Tibial nerve (tissue), 4 donors: ENCODE measurements at places on chromosomes 7 and 10. TPM values are rescaled to one million over a fixed set of nuclear protein-coding genes. Genes with fewer than 3 reads are reported as not detected.

DNA sequence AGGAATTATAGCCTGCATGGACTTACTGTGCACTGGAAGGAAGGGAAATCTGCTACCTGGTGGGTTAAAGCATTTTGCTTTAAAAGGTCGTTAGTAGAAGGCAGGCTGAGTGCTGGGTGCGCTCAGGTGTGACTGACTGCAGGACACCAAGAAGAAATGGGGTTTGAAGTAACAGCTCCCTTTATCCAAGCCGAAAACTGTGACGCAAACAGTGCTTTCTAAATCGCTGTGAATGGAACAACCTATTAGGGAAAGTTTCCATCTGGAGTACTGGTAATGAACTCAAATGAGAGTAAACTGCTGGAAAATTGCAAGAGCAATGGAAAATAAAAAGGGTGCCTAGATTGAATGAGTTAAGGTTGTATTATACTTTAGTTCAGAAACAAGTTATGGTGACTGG is 95.3 kb downstream of the CNNM2 start:
- no peak for DNase-seq
- no peaks in the 10 kb centered on the region for H3K4me1 ChIP-seq
- no peak overlapping the region for H3K4me3 ChIP-seq
- no peaks in the 10 kb centered on the region for H3K27me3 ChIP-seq
- no peaks in the 10 kb centered on the region for H3K36me3 ChIP-seq
- no peak overlapping the region for H3K27ac ChIP-seq

DNA sequence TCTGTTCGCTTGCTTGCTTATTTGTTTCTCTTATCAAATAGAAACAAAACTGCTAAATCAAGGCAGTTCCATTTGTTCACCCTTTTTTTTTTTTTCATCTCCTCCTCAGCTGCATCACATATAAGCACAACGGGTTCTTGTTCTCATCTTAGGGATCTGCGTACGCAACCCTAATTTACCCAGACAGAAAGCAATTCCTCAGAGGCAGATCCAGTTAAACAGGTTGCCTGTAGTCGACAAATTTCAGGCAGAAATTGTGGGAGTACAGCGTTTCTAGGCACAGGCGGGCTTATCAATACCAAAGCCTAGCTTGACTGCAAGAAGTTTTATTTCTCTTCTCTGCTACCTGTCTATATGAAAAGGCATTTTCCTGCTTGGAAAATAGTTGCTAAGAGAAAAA is 565.4 kb downstream of the NXPH1 start:
- no peaks in the 10 kb centered on the region for H3K36me3 ChIP-seq
- H3K4me1 ChIP-seq, result no peaks in the 10 kb centered on the region
- no peak overlapping the region for H3K27ac ChIP-seq
- H3K4me3 ChIP-seq, result no peak overlapping the region

DNA sequence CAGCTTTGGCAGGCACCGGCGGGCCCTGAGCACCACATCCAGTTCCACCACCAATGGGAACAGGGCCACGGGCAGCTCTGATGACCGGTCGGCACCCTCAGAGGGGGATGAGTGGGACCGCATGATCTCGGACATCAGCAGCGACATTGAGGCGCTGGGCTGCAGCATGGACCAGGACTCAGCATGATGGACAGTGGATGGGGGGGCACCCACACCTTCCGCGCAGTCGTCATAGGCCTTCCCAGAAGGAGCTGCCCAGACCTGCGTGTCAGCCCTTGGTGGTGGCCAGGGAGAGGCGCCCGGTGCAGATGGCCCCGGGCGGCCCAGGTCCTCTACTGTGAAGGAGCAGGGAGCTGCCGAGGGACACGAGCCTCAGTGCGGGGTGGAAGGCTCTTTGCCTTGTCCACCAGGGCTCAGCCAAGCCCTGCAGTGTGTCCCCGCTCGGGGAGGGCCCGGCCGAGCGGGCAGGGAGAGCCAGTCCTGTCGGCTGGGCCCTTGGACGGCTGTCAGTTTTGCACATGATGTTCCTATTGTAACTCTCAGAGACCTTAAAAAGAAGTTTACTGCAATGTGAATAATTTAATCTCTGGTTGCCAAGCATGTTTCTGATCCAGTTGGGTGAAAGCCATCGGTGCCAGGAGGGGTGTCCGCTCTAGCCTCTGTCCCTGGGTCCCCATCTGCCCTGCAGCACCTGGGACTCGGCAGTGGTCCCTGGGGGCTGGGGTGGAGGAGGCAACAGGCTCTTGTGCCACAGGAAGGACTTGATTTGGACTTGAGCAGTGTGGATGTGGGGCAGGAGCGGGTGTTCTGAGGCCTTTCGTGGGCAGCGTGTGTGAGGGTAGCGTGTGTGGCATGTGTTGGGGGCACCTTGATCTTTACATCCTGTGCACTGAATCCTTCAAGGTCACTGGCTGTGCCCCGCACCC is 12.6 kb downstream of the NACAD start:
- H3K27me3 ChIP-seq, result no peaks in the 10 kb centered on the region
- H3K27ac ChIP-seq, result no peak overlapping the region
- no peak for DNase-seq
- H3K4me1 ChIP-seq, result no peaks in the 10 kb centered on the region
- no peak overlapping the region for H3K4me3 ChIP-seq

GRCh38 chr7:25658375-25658774 is 430.1 kb upstream of the NPVF start:
- no peaks in the 10 kb centered on the region for H3K36me3 ChIP-seq
- no peak for DNase-seq
- H3K27ac ChIP-seq, result no peak overlapping the region
- peaks cover 43% of the 10 kb centered on the region for H3K4me1 ChIP-seq
- no peak overlapping the region for H3K4me3 ChIP-seq

GRCh38 chr7:116045532-116045931 is 15.0 kb upstream of the TFEC start:
- no peak overlapping the region for H3K4me3 ChIP-seq
- H3K27me3 ChIP-seq, result no peaks in the 10 kb centered on the region
- H3K27ac ChIP-seq, result no peak overlapping the region
- no peaks in the 10 kb centered on the region for H3K4me1 ChIP-seq
- no peak for DNase-seq

- peaks cover 49% of the 10 kb centered on the region for H3K4me1 ChIP-seq
- peak within 1 kb of the TSS; percentile 51 for H3K27ac ChIP-seq
- H3K27me3 ChIP-seq, result no peaks in the 10 kb centered on the region
- no peaks in the 10 kb centered on the region for H3K36me3 ChIP-seq
- no peak for DNase-seq
- H3K4me3 ChIP-seq, result peak within 1 kb of the TSS; percentile 52
These were observed at the start of gene TTYH3 for GRCh38 chr7:2631946-2632732. Gene TTYH3 (plus strand): TSS chr7:2631986. CDS start chr7:2632156, 170 bp downstream.

- no peaks in the 10 kb centered on the region for H3K36me3 ChIP-seq
- no peak overlapping the region for H3K4me3 ChIP-seq
- no peak overlapping the region for H3K27ac ChIP-seq
- no peaks in the 10 kb centered on the region for H3K27me3 ChIP-seq
These were observed 335.3 kb downstream of the GFRA1 start for GRCh38 chr10:115937768-115938056.

DNA sequence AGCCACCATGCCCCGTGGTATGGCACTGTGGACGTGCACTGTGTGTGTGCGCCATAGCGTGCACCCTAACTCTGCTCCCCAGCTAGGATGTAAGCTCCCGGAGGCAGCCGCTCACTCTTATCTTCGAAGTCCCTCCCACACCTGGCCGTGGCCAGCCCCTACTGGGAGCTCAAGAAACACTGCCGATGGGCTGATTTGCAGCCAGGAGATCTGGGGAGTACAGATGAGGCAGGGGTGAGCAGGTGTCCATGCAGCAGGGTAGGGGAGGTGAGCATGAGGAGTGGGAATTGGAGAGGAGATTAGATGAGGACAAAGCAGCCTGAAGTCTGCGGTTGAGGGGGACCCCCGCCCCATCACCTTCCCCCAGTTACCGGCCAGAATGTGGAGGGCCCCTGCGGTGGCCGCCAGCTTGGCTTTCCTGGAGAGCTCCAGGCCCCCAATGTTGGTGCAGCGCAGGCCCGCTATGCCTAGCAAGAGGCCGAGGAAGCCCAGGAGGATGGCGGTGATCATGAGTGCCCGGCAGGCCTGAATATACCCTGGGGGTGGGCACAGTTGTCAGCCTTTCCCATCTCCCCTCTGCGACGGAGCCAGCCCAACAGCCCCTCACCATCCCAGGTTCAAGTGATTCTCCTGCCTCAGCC is 3.6 kb downstream of the CLDN15 start:
- H3K36me3 ChIP-seq, result peaks cover 73% of the 10 kb centered on the region
- H3K4me3 ChIP-seq, result no peak overlapping the region
- DNase-seq, result no peak
- H3K27ac ChIP-seq, result no peak overlapping the region

DNA sequence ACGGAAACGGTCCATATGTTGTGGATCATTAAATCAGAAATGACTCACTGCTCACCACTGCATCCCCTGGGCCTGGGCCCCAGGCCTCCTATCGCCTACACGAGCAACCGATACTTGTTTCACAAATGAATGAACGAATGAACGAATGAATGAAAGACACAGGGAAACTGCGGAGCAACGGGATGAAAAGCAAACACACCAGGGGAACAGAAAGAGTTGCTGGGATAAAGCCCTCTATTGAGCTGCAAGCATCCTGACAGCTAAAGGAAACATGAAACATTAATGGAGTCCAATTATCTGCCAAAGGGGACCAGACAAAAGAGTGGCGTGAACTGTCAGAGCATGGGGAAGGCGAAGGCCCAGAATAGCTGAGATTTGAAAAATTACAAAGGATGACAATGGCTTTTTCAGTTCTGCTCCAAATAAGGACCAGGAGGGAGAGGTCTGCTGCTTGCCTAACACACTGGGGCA is 92.1 kb downstream of the GRB10 start:
- no peak overlapping the region for H3K27ac ChIP-seq
- no peak for DNase-seq
- H3K27me3 ChIP-seq, result no peaks in the 10 kb centered on the region
- H3K36me3 ChIP-seq, result no peaks in the 10 kb centered on the region

DNA sequence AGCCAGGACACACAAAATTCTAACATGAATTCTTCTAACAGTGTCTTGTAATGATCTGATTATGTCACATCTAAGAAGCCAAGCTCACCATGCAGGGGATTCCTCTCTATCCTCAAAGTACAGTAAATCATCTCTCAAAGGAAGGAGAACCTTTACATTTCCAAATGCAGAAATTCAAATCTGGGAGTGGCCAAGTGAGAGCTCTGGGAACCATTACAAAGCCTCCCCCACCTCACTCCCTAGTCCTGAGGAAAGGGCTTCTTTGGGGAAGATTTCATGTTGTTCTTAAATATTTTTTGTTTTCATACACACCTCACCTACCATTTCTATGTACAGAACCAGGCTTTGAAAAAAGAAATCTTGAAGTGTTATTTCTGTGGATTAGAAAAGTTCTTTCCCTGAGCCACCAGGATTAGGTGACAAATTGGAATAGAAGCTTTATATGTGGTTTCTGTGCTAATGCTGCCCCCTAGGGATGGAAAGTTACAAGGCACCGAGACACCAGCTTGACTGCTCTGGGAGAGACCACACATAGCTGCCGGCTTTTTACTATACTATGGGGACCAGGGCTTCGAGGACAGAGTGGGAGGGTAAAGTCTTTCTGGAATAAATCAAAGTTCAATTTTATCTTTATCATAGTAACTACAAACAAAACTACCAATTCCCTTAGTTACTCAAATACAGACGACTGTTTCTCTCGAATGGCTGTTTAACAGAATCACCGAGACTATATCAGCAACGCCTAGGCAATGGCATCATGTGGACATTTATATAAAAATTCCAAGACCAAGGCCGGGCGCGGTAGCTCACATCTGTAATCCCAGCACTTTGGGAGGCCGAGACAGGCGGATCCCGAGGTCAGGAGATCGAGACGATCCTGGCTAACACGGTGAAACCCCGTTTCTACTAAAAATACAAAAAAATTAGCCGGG is 116.1 kb downstream of the RNF216 start:
- no peak overlapping the region for H3K4me3 ChIP-seq
- H3K36me3 ChIP-seq, result no peaks in the 10 kb centered on the region
- peak; percentile 76 for DNase-seq
- H3K27me3 ChIP-seq, result no peaks in the 10 kb centered on the region
- H3K27ac ChIP-seq, result no peak overlapping the region

DNA sequence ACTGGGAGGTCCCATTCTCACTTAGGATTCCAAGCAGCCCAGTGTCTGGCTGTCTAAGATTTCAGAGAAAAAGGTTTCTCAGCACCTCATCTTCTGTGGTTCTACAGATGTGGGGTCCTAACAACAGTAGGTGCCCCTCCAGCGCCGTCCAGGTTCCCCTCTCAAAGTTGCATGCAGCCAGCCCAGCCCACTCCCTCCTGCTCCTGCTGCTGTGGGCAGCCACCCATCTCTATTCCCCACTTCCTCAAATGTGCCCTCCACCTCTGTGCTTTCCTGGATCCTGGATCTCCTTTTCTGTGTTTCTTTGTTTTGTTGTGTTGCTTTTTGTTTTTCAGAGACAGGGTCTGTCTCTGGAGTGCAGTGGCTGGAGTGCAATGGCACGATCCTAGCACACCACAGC is 13.3 kb upstream of the SLC18A3 start:
- no peaks in the 10 kb centered on the region for H3K36me3 ChIP-seq
- no peak overlapping the region for H3K4me3 ChIP-seq
- no peak for DNase-seq

DNA sequence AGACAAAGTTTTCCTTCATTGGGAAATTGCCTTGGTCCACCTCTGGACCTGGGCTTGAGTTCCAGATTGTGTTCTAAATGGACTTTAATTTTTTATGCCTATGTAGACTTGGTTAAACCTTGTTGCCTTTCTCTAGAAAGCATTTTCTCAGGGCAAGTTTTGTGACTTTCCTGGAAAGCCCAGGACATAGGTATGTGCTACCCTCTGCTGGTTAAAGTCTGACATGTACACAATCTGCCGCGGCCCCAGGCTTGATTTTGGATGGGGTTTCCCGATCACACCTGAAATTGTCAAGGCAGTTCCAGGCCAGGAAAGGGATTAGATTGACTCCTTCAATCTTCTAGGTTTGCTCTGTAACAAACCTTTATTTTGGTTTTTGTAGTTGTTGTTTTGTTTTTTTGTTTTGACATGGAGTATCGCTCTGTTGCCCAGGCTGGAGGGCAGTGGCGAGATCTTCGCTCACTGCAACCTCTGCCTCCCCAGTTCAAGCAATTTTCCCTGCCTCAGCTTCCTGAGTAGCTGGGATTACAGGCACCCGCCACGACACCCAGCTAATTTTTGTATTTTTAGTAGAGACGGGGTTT is 14.1 kb upstream of the AKR1B10 start:
- H3K4me1 ChIP-seq, result peaks cover 8% of the 10 kb centered on the region
- H3K4me3 ChIP-seq, result no peak overlapping the region
- no peak overlapping the region for H3K27ac ChIP-seq
- peak; percentile 54 for DNase-seq

DNA sequence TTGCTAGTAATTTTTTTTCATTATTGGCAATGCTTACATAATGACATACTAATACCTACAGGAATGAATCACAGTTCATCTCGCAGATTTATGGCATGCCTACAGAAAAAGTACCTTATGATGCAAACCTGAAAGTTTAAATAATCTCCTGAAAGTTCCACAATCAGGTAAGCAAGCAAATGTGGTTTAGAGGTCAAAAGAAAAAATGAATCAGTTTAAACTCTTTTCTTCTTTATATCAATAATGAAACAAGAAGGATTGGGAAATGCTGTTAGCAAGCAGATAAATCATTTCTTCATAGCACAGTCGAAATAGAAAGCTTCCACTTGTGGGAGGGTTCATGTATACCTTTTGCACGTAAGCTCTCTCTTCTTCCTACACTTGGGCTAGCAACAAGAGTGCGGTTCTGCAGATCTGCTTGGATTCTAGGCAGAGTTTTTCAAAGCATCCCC is 53.7 kb upstream of the MTPN start:
- H3K36me3 ChIP-seq, result no peaks in the 10 kb centered on the region
- H3K4me1 ChIP-seq, result no peaks in the 10 kb centered on the region
- no peak overlapping the region for H3K4me3 ChIP-seq
- H3K27me3 ChIP-seq, result no peaks in the 10 kb centered on the region

Gene TMEM26
- not detected for total RNA-seq

Gene SLC13A1
- not detected for total RNA-seq

Gene NYAP1
- total RNA-seq, result 8.8 TPM

Gene TDRD1
- total RNA-seq, result 0.22 TPM
